ENCODE measurements at places on chromosomes 5 and 9. TPM values are rescaled to one million over a fixed set of nuclear protein-coding genes. Genes with fewer than 3 reads are reported as not detected.

DNA sequence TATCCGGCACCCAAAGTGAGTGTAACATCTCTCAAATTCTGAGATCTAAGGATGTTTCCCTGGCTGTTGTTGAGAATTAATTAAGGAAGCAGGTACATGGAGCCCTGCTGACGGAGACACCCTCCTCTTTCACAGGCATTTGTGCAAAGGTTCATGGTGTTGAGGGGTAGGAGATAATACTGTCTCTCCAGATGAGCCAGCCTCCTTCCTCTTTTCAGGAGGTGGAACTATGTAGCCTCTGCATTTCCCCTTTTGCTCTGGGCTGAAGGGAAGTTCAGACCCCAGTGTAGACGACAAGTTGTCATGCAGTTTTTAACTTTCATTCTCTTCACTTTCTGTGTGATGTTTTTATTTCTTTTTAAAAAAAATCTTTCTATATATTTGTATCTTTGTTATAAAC lies 107.5 kb downstream of the GALNT10 start:
- DNase-seq, result no peak

GRCh38 chr5:81256766-81257165 lies 23.6 kb downstream of the CKMT2 start:
- DNase-seq, result no peak

DNA sequence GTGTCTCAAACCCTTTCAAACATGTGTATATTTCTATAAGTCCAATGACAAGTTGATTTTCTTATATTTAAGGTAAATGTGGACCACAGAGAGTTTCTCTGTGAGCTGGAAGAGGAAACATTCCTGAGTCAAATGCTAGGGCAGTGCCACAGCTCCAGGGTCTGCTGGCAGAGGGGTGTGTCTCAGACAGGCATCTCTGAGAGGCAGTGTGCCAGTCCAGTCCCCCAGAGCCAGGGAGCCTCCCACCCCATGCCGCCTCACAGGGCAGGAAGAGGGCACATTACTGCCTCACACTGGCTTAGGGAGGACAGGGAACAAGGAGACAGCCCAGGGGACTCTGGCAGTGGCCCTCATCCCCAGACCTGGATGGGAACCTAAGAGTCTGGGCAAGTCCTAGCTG lies 120.2 kb downstream of the TENT4A start:
- DNase-seq, result no peak

Gene GAPT
- total RNA-seq, result not detected

Gene FOXD1
- total RNA-seq, result 14.7 TPM

DNA sequence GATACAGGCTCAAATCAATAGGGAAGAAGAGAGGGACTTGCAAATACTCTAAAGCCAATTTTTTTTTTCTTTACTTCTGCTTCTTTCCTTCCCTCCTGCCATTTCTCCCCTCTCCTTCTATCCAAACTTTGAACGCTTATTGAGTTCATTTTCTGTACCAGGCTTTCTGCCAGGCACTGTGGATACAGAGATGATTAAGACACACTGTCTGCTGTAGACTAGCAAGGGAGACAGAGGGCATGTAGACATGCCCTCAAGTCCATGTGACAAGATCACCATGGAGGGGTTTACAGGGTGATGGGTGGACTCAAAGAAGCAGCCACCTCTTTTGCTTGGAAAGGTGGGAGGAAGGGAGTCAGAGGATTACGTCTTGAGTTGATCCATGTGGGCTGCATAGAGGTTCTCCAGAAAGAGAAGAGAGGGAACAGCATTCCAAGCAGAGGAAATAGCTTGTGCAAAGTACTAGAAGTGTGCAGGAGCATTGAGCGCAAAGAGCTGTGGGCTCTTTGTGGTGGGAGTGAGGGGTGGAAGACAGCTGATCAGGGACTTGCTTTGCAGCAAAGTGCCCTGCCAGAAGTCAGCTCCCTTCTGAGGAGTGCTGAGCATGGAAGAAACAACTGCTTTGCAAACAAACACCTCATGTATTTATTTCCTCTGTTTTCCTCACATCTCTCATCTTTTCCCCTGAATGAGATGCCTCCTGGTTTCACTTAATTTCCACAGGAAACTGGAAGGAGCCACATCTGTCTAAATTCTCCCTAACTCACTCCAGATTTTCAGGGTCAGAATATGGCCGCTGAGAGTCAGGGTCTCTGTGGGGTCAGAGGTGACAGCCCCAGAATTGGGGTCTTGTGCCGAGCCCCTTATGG lies 64.4 kb upstream of the COL15A1 start:
- DNase-seq, result no peak
